RWPE1 (cell line): ENCODE measurements at places on chromosomes 7 and 10.

DNA sequence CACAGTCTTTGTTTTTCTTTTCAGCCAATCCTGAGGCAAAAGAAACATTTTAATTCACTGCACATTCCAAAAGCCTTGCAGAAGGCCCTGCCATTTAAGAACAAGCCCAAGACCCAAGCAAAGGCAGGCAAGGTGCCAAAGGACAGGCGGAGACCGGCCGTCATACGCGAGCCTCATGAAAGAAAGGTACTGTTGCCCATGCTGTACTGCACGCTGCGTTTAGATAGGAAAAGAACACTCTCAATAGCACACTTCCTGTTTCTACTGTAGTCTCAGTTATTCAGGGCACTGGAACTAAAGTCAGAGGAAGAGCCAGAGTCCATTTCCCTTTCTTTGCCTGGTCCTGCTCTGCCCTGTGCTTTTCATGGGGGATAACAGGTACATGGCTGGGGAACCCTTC lies 47.6 kb downstream of the BMS1 start:
- DNase-seq = no peak

DNA sequence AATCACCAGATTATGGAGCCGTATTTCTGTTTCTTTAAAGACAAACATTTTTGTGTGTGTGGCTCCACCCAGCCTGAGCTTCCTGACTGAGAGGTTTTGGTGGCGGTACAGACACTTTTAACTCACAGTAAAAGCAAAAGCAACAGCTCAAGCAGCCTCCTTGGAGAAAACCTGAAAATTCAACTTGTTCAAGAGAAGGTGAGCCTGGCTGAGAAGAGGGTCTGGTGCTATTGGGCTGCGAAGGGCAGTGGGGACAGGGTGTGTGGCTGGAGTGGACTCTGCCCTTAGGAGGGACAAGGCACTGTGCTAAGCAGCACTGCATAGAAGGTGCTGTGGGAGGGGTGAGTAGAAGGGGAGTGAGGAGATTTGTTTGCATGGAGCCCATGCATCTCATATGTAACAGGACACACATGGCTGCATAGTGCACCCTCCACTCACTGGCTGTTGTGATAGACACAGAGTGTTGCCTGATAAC lies at the start of gene GIMAP7:
Gene GIMAP7, plus strand, starts transcription at position 125 of the 475 bp plus-strand sequence. CDS start 5,103 bp downstream, outside the sequence.
- DNase-seq = no peak

GRCh38 chr7:107592361-107593024 lies 12.4 kb downstream of the BCAP29 start:
- DNase-seq = no peak

GRCh38 chr7:100602889-100603725 lies 944 bp downstream of the PCOLCE start:
- DNase-seq = no peak

GRCh38 chr10:124003871-124004662 lies 89.3 kb downstream of the CHST15 start:
- no peak for DNase-seq

DNA sequence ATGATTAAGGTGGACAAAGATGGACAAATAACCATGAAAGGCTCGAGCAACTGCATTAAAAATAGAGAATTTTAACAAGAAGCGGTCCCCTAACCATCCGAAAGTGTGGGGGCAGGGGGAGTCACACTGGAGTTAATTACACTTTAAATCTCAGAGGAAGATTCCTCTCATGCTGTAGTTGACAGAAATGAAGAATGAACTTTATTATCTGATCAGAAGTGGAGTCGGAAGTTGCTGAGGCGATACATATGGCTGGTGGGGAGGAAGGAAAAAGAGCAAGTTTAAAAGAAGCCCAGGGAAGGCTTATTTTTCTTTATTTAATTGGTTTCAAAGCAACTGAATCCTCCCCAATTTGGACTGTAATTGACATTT lies 102.3 kb upstream of the FAM171A1 start:
- no peak for DNase-seq

- DNase-seq = peak; percentile 87
Measured at GRCh38 chr10:95601116-95601719, 40.0 kb upstream of the SORBS1 start.
